CD4-positive, alpha-beta T cell treated with Interferon gamma for 1 hour (primary cell): ENCODE measurements at places on chromosomes 3 and 15.

GRCh38 chr3:170513642-170514041 lies 72.2 kb downstream of the SLC7A14 start:
- DNase-seq, result no peak

DNA sequence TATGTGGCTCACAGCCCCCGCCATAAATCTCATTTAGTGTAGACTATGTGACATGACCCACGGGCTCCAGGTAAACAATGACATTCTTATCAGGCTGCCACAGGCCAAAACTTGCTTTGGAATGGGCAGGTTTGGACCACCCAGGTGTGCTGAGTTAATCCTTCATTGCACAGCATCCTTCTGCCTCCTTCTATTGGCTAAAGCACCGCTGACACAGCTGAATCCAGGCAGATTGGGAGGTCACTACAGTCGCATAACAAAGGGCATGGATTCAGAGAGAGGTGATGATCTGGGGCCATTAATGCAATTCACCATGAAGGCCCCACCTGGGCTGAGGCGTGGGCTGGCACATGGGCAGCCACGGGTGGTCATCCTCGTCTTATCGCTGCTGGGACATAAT lies 47.8 kb upstream of the GALNT15 start:
- DNase-seq, result no peak

DNA sequence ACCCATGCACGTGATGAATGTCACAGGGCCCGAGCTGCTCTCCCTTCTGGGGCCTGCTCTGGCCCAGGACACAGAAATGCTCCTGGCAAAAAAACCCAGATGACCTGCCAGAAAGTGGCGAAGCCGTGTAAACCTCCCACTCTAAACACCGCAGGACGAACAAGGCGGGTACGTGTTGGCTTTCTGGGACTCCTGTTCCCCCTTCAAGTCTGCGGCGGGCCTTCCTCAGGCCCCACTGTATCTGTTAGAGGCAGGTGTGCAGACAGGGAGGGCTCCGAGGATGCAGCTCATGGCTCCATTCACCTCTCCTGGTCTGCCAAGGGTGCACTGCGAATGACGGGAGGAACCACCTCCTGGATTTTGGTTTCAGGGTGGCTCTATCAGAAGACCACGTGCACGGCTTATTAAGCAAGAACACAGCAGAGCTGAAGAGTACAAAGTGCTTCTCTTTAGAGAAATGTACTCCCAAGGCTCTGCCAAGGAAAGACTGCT lies 173.8 kb downstream of the ADAMTS17 start:
- DNase-seq, result no peak

- DNase-seq, result peak; percentile 67
Observed at GRCh38 chr15:25933456-25934158, 70.5 kb upstream of the ATP10A start.

DNA sequence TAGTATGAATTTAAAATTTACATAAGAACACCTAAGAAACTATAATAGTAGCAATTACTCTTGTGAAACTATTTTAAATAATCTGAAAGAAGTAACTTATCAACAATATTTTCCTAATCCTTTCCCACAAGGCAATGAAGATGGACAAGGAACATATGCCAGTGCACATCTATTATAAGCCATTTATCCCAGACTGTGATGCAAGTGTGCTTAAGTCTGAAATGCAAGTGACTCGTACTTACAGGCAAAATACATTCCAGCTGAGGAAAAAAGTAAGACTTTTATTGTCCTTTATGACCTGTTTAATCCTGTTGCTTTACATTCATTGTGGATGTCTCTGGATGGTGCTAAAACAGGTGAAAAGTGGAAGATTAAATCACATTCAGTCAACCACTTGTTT lies 709.4 kb downstream of the ZNF385D start:
- no peak for DNase-seq

GRCh38 chr3:37494216-37494615 lies 319.8 kb upstream of the LRRFIP2 start:
- DNase-seq, result peak; percentile 4

- DNase-seq, result no peak
Observed at GRCh38 chr3:133593243-133593642, 19.8 kb downstream of the CDV3 start.

DNA sequence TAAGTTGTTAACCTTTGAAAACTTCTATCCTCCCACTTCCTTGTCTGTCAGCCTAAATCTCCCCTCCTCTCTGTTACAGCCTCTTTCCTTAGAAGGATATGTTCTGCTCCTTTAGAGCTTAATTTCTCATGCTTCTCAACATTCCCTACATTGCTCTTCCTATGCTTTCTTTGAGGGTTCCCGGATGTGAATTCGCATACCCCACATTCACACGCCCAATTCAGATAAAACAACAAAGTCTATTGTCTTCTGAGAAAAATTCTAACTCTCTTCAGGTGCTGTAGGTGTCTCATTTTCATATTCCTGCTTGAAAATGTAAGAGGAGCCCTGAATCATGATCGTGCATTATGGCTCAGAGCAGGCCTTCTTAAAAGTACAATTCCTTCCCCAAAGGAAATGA lies 171.8 kb upstream of the DPH6 start:
- no peak for DNase-seq

GRCh38 chr3:46284981-46285683 lies 42.9 kb downstream of the CCR3 start:
- peak; percentile 36 for DNase-seq

GRCh38 chr15:39130556-39131379 lies 450.1 kb upstream of the THBS1 start:
- DNase-seq, result no peak

DNA sequence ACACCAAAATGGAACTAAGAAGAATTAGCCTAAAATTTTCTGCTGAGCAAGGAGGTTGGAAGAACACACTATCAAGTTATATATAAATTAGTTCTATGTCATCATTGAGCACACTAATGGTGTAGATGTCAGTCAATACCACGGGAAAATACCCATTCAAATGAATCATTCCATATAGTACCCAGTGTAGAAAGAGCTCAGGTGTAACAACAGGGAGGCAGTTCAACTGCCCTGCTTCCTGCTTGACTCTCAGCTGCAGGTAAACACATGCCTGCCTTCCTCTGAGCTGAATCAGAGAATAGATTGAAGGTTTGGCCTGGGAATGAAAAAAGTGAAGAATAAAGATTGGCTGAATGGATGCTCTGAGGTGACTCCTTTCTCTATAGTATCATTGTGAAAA lies 1088.0 kb downstream of the AGBL1 start:
- no peak for DNase-seq

DNA sequence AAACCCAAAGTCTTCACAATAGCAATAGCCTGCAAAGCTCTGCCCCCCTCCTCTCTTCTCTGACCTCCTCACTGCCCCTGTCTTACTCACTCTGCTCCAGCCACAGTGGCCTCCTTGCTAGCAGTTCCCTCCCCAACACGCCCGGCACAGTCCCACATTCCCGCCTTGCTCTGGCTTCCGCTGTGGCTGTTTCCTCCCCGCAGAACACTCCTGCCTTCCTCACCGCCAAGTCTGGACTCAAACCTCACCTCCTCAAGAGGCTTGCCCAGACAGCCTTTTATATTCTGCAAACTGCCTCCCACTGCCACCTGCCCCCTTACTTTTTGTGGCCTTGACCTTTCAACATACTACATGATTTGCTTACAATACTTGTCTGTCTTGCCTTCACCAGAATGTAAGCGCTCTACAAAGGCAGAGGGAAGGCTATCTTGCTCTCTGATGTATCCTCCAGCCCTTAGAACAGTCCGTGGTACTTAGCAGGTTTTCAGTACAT lies 406 bp upstream of the MPI start:
- DNase-seq, result no peak

GRCh38 chr15:98881526-98882520 lies 125.8 kb downstream of the PGPEP1L start:
- no peak for DNase-seq

DNA sequence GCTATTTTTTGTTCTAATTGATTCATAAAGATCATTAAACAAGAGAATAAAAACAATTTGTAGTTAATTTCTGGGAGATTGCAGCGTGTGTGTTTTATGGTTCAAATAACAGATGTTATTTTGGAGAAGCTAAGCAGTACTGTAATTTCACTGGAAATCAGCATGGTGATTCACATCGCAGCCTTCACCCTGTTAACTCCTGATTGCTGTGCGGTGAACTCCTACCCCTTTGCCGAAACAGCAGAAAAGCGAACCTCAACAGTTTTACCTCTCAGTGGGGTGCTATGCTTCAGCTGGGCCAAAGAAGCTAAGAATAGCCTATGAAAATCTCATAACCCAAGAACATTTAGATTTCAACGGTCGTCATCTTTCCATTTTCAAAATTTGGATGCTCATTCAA lies 441.5 kb upstream of the RARB start:
- DNase-seq, result no peak

DNA sequence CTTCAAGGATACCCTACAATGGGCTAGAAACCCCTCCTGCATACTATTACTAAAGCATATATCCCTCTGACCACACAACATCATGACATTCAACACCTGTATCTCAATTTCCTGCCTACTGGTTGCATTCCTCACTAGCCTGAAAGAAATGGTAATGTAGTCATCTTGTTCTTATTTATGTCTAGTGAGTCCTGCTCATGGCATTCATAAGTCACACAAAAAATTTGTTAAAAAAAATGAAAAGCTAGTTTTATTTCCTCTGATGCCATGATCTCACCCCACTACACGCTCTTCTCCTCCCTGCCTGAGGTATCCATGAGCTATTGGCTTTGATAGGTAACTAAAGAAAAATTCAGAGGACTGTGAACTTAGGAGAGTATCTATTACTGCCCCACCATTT lies 284.5 kb downstream of the ZNF385D start:
- no peak for DNase-seq

DNA sequence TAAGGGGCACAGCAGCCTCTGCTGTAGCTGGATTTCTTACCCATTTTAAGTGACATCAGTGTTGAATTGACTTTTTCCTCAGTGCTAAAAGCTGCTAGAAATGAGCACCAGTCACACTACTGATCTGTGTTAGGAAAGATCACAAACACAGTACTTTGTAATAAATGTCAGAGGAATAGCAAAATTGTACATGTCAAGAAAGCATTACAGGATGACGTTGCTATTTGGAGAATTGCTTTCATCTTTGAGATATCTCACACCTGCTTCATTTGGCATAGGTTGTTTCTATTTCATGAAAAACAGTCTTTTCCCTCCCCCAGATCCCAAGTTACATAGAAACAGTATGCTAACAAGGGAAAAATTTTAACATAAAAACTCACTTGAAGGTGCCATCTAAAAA lies 77.8 kb downstream of the SLC25A26 start:
- DNase-seq, result no peak

GRCh38 chr3:122214711-122215110 lies 31.2 kb downstream of the CASR start:
- no peak for DNase-seq

DNA sequence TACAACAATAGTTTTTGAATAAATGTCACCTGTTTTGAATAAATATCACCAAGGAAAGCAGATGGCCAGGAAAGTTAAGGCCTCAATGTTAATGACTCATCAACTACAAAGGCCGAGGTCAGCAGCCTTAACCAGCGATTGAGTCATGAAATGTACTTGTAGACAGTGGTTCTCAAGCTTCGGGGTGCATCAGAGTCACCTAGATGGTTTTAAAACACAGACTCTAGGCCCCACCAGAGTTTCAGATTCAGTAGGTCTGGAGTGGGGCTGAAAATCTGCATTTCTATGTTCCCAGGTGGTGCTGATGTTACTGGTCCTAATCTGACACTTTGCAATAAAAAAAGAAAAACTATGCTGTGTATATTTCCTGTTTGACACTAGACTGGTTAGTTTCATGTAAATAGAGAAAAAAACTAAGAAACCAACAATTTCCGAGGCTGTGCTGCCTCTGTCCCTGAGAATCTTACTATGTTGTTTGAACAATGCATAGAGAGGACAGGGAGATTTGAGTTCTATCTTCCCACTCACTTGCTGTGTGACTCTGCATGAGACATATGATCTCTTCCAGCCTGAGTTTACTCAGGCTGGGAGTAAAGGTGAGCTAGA lies 9.8 kb downstream of the RAB27A start:
- peak; percentile 60 for DNase-seq

GRCh38 chr15:88800026-88800425 lies 3.2 kb upstream of the ACAN start:
- DNase-seq, result no peak

DNA sequence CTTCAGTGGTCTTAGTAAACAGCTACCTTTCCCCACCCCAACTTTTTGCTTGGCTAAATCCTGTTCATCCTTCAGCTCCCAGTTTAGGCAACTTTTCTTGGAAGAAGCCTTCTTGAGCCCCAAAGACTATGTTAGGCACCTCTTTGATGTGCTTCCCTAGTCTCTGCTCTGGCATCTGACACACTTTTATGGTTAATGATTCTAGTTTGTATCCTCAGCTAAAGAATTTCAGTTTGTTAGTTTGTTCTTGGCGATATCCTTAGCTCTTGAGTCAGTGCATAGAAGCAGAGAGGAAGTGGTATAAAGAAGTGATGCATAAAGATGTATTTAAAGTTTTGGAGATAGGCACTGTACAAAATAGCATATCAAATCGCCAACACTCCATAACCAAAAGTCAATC lies 168.4 kb downstream of the WDR72 start:
- no peak for DNase-seq

DNA sequence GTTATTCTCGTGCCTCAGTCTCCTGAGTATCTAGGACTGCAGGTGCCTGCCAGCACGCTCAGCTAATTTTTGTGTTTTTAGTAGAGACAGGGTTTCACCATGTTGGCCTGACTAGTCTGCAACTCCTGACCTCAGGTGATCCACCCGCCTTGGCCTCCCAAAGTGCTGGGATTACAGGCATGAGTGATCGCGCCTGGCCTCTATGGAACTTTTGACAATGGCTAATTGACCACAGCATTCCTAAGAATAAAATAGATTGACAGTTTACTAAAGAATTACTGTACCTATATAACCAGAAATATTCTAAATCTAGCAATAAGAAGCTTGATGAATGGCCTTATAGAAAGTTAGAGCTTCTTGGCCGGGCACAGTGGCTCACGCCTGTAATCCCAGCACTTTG lies 51.0 kb upstream of the TRIM42 start:
- DNase-seq, result no peak

- no peak for DNase-seq
Observed at GRCh38 chr3:24177201-24177600, 232.1 kb downstream of the NR1D2 start.

GRCh38 chr3:9229325-9229724 lies 20.1 kb downstream of the SRGAP3 start:
- no peak for DNase-seq

- DNase-seq, result no peak
Observed at GRCh38 chr3:45041666-45042065, 15.6 kb downstream of the CLEC3B start.

GRCh38 chr3:63655519-63655918 lies 3.0 kb downstream of the SNTN start:
- DNase-seq, result no peak

GRCh38 chr15:54556231-54556630 lies 578.0 kb downstream of the UNC13C start:
- DNase-seq, result no peak
